ENCODE measurements at places on chromosomes 16 and 17. TPM values are rescaled to one million over a fixed set of nuclear protein-coding genes. Genes with fewer than 3 reads are reported as not detected.
A peak's percentile ranks its signal among the peaks of the same experiment; 100 is the strongest.

The CCL7 gene
- polyA plus RNA-seq = not detected

The KPNB1 gene
- 264 TPM for polyA plus RNA-seq

The CDR2L gene
- polyA plus RNA-seq = 8.6 TPM

The CCDC200 gene
- polyA plus RNA-seq = 5.7 TPM

DNA sequence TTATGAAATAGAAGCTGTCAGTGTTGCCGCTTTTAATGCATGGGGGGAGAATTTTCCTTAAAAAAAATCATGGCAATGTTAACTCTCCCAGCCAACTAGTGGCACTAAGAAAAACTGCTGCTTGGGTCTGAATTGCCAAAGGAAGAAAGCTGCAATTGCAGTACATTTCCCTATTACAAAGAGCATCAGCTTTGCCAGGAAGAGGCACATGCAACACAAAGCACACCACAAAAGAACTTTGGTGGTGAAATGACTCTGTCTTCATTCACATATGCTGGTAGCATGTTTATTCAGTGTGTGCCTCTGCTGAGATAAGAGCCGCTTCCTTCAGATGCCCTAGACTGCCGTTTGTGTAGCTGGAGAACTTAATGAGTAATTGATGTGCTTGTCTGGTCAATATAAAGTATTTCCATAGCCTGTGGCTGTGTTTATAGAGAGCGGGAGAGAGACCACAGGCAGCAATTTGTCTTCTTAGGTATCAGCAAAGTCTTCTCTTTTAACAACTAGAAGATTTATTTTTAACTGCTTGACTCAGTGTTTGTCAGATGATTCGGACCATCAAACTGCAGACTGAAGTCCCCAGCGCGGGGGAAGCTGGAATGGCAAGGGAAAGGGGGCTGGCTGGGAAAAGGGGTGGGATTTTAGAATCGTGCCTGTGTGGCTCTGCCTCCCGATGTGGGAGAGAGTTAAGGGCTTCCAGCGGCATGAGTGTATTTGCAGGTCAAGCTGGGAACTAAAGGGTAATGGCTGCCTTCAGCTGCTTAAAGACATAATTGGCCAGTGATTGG is 115.1 kb downstream of the MRTFB start:
- DNase-seq = peak; percentile 62

DNA sequence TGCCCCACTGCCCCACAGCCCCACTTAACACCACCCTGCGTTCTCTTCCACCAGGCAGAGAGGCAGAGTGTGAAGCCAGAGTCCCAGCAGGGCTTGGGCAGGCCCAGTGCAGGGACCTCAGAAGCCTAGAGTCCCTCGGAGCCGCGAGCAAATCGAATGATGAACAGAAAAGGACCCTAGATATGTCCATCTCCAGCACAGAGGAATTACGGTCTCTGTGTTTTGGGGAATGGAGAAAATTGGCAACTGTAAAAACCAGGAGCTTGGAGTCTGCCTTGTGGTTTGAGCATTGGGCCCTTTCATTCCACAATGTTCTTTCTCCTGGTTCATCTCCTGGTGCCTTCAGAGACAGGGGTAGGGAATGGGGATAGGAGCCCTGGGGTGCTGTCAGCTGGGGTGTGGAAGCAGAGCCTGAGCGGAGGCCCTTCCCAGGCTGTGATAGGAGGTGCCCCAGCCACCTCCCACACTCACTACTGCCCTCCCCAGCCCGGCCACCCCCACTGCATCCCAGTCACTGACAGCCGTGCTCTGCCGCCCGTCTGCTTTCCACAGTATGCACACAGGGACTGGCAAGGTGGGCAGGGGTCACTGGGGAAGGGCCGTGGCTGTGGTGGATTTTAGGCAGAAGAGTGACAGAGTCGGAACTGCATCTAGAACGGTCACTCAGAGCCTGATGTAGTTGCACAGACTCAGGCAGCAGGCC is 26.7 kb downstream of the TBX4 start:
- DNase-seq = no peak

DNA sequence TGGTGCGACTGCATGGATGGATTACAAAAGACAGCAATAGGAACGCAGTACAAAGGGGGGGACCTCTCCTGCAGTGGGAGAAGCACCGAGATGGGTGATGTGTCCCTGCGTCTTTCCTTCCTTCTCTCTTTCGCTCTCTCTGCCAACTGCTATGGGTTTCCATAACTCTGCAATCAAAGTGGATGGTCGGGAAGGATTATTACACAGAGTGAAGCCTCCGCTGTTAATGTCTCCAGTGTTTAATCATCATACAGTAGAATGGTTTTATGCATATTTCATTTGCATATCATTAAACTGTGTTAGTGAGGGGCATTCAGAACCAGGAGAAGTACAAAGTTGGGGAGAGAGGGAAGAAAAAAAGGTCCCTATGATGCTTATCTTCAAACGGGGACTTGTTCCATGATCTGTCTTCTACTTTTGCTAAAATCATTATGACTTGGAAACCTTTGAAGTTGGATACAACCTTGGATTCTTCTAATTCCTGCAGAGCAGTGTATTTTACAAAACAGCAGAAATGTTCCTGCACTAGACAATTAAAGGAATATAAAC is 255.9 kb upstream of the PMFBP1 start:
- DNase-seq = no peak

- DNase-seq = no peak
These were observed 26.1 kb upstream of the HOXB13 start for GRCh38 chr17:48754500-48755261.

DNA sequence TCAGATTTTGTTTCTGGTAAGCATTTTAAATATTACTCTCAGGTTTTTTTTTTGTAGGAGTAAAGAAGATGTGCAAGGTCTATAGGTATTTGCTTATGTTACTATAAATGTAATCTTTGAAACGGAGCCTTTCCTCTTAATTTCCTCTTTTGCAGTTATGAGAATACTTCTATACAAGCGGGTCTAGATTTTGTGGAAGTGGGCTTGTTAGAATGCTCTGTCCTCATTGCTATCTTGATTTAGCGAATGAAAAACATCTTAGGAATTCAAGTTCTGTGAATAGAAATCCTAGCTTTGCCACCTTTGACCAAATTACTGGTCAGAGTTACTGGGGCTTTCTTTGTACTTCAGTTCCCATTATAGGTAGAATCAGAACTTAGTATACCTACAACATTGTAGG is 80.3 kb downstream of the EFCAB13 start:
- DNase-seq = no peak

- DNase-seq = no peak
These were observed 34.0 kb downstream of the ITGB3 start for GRCh38 chr17:47287639-47288038.

- no peak for DNase-seq
These were observed 15.9 kb downstream of the TMEM92 start for GRCh38 chr17:50289991-50290702.

DNA sequence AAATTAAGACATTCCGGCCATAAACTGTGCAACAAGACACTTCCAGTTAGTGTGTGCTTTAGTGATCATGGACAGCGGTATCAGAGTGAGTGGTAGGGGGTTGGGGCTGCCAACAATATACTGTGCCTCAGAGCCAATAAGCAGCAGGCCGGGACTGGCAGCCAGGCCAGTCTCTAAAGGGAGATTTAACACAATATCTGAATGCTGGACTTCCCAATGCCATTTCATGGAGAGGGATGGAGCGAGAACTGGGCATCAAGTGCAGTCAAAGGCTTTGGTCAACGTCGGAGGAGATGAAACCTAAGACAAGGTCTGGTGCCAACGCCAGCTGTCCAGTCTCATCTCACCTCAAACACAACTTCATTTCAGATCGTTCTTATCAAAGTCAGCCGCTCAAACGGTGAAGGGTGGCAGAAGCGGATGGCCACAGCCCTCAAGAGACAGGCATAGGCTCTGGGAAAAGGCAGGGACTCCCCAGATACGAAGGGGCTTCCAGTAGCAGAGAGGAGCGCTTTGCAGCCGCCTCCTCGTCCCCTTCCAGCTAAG is 935 bp downstream of the USP32 start:
- DNase-seq = no peak

- DNase-seq = no peak
These were observed at the start of gene FBXO47 for GRCh38 chr17:38967290-38967738. TSS of gene FBXO47 (minus strand) at chr17:38967403. CDS start at chr17:38963025, 4,378 bp downstream.

DNA sequence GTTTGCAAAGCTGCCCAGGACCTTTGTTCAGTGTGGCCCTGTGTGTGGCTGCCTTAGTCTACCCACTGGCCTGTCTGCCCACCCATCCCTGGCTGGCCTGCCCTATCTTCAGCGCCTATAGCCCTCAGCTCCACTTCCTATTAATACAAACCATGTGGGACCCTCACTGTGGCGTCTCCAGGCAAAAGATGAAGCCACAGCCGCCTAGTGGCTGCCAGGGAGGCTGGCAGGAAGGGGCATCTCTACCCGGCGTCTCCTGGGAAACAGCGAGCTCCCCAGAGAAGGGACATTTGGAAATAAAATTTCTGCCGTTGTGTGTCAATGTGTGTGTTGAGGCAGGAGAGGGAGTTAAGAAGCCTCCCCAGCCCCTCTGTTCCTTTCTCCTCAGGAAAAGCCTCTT is 31.5 kb downstream of the NEUROD2 start:
- no peak for DNase-seq

DNA sequence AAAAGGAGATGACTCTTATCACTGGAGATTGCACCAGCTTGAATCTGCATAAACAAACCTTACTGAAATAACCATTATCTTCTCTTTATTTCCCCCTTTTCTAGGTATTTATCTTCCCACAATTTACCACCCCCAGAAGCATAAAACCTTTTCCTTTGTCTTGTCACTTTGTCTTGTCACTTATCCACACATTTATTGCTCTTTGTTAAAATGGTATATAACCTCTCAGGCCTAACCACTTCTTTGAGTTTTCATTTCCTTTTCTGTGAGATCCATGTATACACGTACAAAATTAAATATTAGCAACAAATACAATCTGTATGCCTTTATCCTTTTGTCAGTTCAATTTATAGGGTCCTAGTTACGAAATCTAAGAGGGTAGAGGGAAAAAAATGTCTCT is 122.9 kb downstream of the CACNG3 start:
- DNase-seq = no peak

DNA sequence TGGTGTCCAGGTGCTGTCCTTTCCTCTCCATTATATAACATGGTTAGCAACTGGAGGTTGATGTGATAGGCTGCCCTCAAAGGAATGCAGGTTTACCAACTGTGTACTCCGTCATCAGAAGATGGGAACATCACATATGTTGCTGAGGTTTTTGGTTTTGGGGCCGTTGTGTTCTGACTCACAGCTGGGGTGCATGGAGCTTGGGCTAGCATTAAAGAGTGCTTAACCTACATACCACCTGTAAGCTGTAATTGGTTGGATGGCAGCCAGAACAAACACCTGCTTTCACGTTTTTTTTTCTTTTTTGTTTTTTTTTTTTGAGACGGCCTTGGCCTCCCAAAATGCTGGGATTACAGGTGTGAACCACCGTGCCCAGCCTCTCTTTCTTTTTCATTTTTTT is 20.9 kb downstream of the TMEM11 start:
- no peak for DNase-seq

GRCh38 chr16:69166221-69166833 is 20.6 kb upstream of the SNTB2 start:
- DNase-seq = no peak
